Pancreas (tissue), 10 donors: ENCODE measurements at places on chromosomes 4 and X. TPM values are rescaled to one million over a fixed set of nuclear protein-coding genes. Genes with fewer than 3 reads are reported as not detected.

Gene GABRB1
- not detected for polyA plus RNA-seq

Gene AFF1
- 13.0 TPM for polyA plus RNA-seq

DNA sequence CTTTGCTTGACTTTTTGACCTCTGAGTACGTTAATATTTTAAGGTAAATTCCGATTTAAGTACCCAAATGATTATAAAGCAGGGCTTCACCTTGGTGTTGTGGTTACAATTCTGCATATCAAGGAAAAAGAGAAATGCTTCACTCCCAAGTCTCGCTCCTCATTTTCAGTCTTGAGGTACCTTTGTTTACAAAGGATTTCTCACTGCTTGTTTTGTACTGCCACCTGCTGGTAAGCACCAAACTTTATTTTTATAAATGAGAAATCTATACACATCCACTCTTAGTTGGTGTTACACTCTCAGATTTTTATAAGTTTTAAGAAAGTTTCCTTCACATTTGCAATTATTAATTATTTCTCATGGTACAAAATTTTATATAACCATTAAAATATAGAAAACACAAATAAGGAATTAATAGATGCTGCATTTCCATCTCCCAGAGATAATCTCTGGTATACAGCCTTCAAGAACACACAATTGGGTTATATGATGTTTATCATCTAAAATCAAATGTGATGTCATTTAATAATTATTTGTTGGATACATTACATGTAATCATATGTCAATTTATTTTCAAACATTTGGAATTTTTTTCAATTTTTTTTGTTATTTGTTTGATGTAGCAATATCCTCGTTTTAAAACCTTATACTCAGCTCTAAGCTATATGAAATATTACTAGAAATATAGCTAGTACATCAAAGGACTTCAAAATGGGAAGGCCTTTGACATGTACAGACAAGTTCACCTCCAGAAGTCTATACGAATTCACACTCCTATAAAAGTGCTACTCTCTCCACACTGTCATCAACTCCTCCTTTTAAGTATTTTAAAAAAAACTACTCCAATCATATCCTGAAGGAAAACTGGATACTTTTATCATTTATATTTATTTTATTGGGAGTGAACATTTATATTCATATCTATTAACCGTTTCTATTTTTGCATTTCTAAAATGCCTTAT is 179.9 kb downstream of the KCNIP4 start:
- DNase-seq: no peak

DNA sequence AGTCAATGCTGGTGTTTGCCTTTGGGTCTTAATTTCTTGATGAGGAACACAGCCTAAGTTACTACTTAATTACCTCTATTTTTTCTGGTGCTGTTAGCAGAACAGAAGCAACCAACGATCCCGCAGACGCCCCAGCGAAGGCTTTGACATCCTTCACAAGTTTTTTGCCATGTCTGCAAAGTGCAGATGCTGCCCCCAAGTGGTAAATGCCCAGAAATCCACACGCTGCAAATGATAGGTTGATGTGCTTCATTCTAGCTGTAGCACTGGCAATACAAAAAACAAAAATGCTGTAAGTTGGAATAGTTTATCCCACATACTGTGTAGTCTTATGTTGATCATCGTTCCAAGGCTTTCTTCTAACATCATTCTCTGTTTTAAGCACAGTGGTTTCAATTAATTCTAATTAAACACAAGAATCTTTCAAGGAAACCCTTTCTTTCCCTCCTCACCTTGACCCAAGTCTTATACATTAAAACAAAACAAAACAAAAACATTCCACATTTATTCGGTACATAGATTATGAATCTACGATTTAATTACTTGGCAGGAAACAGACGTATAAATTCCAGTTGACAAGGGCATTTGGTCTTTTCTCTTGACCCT is 1.2 kb downstream of the PNPLA4 start:
- peak; percentile 21 for DNase-seq

GRCh38 chr4:138488533-138488932 is 246.4 kb upstream of the SLC7A11 start:
- DNase-seq: no peak

DNA sequence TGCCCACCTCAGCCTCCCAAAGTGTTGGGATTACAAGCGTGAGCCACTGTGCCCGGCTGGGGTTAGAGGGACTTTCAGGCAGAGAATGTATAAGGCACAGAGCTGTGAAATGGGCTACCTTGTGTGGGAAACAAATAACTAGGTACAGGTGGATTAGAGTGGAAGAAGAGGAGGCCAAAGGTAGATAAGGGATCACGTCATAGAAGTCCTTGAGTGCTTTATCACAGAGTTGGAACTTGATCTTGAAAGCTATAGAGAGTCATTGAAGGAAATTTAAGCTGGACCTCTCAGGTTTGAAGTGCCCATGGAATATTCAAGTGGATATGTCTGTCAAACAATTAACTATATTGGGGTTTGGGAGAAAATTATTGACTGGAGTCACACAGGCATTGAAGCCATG is 8.4 kb downstream of the N4BP2 start:
- no peak for DNase-seq
